ENCODE measurements at places on chromosomes 5 and 9.

- DNase-seq = no peak
Measured at GRCh38 chr5:95670568-95670967, 12.2 kb downstream of the SPATA9 start.

DNA sequence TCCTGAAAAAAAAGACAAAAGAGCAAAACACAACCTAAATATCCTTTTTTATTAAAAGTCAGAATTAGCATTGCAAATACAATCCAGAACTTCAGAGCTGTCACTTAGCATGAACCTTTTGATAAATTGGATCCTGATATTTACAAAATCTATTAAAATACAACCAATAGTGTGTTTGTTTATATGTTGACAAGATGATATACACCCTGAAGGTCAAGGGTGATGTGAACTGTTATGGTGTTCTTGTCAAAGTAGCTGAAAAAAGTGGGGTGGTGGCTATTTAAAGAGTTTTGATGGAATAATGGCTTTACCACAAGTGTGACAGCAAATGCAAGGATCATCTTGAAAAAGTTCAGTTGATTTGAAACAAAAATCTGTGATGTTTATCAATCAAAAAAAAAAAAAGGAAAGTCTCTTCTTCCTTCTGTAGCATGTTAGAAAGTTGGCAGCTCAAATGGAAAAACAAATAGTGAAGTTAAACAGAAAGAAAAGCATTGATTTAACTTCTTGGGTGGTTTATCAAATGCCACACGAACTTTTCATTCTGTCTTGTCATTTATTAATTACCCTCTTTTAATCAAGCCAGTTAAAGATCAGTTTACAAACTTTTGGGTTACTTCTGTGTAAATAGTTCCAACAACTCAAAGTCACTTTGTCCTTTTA, 44.5 kb downstream of the PRDM6 start:
- no peak for DNase-seq

DNA sequence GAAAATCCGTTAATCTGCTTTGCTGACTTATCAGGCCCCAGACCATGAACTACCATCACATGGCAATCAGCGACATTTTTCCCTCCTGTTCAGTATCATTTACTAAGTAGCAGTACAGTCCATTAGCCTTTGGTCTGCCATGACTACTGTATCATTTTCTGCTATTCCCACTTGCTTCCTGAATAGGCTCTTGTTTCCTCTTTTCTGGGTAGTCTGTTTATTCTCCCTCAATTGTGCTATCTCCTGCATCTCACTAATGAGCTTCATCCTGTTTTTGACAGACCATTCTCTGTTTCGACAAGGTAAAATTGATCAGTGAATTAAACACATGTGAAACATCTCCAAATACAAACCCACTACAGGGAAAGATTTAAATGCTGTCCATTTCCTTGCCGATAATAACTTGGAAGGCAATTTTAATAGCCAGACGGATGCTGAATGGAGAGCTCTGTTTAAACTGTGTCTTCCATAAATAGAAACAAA, 263.5 kb upstream of the ANKRD55 start:
- no peak for DNase-seq

DNA sequence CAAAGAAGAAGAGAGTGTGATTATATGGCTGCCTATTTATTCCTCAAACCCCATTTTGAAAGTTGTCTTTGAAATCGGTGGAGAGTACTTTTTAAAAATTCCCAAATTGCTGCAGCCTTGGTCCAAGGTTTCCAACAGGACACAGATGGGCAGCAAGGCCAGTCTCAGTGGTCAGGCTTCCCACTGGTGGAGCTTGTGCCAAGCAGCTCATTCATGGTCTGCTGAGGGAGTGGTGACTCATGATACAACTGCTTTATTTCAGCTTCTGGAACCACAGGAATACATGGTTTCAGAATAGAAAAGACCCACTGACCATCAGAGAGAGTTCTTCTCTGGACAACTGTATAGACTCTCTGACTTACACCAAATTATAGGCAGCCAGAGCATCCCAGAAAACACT, 673.1 kb upstream of the KLF4 start:
- no peak for DNase-seq

DNA sequence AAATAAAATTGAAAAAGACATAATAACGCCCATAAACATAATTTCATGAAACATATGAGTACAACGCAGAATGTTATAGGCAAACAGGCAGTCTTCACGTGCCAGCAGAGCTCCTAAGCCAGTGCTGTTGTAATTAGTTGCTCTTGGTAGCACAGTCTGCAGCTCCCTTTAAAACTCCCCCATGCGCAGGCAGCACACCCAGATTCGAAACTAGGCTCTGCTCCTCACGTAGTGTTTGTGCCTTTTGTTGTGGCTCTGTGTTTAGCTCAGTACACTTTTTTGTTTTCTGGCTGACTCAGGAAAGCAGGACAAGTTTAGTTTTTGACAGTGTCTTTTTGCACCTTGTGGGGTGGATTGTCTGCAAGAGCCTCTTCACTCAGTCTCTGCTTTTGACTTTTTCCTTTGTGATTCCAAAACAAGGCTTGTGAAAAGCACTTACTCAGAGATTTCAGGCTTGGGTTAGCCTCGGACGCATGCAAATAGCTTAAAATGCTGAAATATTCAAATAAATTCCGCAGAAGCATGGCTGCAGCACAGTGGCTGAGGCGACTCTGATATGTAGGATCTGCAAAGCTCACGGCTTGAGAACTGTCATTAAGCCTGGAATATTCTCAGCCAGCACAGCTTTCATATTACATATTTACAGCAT, 113.6 kb downstream of the IRX1 start:
- DNase-seq = no peak

DNA sequence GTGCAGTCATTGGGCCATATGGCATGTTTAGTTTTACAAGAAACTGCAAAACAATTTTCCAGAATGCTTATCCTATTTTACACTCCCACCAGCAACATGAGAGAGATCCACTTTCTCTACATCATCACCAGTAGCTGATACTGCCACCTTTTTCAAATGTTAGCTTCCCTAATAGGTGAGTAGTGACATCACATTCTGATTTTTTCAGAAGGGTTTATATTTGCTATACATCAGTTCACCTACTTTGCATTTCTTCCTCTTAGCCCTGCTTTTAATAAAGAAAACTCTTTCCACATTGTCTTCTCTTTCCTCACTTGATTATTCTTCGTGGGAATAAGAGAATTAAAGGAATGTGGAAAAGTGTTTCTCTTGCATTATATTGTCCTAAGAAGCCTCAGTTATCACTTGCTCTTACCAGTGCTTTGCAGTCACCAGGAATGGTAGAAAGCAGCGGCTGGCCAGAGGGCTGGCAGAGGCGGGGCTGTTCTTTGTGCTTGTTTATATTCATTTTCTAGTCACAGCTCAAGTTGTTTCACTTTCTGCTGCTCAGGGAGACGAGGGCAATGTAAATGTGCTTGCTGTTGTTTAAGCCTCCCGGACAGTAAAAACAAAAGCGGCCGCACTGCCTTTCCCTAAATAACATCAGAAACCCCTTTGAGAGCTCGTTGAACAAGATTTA, 164.8 kb downstream of the HSD17B3 start:
- no peak for DNase-seq

DNA sequence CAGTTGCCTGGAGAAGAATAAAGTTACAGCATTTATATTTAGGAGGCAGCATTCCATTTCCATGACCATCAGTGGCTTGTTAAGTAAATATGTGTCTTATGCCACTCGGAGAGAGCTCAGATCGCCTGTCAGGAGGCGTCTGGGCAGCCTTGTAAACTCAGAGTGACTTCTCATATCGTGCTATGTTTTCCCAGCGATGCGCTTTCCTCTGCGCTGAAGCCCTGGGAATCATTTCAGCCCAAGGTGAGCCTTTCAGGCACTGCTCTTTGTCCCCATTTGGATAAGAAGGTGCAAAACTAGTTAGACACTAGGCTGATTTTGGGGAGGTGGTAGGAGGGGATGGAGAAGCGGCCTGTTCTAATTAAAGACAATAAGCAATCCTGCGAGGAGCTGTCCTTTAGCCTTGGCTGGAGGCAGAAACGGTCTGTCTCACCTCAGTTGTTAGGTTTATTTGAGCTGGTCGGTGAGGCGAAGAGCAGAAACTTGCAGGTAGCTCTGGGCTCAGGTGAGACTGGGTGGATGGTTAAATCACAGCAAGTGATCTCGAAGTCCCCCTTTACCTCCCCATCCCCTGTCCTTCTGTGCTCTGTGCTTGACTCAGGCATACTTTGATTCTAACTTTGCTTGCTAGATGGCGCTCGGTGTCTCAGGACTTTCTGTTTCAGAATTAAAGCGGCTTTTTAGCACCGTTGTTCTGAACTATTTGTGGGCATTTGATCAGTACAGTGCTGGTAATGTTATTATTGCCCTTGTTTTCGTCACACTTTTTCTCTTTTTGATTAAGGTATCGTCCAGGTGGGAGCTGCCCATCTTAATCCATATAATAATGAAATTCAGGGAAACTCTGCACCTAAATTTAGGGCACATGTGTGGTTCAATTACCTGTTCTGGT, 24.6 kb downstream of the NR2F1 start:
- no peak for DNase-seq

GRCh38 chr9:77834898-77835488, 186.9 kb upstream of the GNA14 start:
- no peak for DNase-seq

- DNase-seq = no peak
Measured at GRCh38 chr5:58857609-58858008, 274.7 kb downstream of the RAB3C start.

DNA sequence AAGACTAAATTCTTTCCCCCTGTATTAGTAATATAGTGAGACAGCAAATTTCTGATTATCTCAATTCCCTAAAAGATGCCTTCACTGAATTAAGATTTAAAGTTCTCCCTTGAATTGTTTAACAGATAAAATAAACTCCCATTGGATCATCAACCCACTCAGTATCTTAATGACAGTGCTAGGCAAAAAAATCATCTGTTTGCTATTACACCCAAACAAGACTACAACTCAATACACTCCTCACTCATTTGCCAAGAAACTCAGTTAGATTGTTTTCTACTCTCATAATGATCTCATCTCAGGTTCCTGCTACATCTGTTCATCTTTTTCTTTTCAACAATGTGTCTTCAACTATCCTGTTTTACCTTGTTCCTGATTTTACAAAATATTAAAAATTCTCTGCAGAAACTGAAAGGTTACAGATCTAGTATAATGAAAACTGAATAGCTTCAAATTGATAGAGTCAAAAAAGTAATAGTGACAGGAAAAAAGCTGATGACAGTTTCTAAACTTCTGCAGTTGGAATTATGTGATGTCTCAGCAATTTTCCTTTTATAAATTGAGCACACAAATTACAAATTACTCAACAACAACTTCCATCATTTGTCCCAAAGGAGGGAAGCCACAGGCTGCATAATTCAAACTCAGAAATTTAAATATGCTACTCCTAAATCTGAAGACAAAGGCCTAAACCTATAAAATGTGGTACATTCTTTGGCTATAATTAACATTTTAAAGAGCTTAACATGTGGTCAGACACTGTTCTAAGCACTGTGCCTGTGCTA, 39.4 kb downstream of the HOMER1 start:
- no peak for DNase-seq

DNA sequence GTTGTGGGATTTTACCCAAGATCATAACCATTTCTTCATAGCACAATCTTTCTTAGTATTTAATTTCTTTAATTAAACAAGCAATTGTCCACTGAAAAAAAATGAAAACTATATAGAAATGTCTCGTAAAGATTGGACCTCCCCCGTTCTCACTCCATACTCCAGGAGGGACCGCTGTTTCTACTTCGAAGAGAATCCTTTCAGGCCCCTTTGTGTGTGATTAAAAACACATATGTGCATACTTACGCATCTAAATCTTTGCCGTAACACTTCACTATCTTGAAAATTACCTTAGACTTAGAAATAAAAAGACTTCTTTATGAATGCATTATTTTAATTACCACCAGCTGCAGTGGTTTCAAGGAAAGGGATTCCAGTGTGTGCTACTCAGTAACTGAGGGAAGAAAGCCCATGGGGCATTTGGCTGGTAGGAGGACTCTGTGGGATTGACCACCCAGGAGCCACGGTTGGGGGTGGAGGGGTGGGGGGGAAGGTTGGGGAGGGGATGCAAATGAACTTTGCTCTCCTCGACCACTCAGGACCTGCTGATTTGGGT, 209.1 kb downstream of the FAM114A2 start:
- no peak for DNase-seq

- no peak for DNase-seq
Measured at GRCh38 chr5:77642738-77643653, 4.5 kb upstream of the OTP start.

- DNase-seq = no peak
Measured at GRCh38 chr5:125587631-125588030, 835.6 kb upstream of the GRAMD2B start.

- no peak for DNase-seq
Measured at GRCh38 chr5:176540956-176541337, 3.7 kb upstream of the RNF44 start.

DNA sequence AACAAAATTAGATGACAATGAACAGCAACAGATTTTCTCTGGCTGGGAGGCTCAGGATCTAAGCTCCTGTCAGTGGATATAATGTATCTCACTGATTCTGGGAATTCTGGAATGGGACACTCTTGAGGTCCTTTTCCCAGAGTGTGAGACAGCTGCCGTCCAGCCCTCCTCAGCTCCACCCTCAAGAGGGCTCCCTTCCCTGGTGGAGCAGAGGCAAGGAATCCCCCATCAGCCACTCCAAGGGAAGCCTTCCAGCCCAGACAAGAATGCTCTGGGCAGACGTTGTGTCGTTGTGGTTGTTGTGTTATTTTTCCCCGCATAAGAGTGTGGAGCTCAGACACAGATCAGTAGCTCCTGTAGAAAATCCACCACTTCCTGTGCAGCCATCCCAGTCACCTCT, 47.7 kb upstream of the ATP10B start:
- DNase-seq = no peak

DNA sequence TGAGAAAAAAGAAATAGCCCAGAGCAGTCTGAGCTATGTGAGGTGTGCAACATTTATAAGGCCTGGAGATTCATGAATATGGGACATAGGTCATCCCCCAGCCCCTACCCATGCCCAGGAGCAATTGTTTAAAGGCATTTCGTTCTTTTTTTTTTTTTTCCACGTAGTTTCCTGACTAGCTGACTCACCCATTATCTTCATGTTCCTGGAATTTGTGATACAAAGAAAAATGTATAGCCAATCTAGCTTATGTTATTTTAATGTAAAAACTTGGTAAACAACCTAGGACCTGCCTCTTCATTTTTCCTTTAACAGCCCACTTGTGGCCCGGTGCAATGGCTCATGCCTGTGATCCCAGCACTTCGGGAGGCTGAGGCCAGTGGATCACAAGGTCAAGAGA, 81.3 kb downstream of the OSTF1 start:
- DNase-seq = no peak

- no peak for DNase-seq
Measured at GRCh38 chr5:52469835-52470234, 317.9 kb upstream of the ITGA1 start.

- no peak for DNase-seq
Measured at GRCh38 chr5:143898381-143898780, 86.4 kb downstream of the HMHB1 start.

- no peak for DNase-seq
Measured at GRCh38 chr5:181138258-181138657, 7.3 kb upstream of the OR2V1 start.

GRCh38 chr5:93800988-93801811, 59.8 kb upstream of the POU5F2 start:
- DNase-seq = no peak

Data from stimulated activated CD8-positive, alpha-beta memory T cell treated with anti-CD3 and anti-CD28 coated beads, Interleukin-2, amount 100 ng/mL, for 48 hours (primary cell).